ENCODE measurements at places on chromosomes 4 and X. TPM values are rescaled to one million over a fixed set of nuclear protein-coding genes. Genes with fewer than 3 reads are reported as not detected.

SULT1E1 gene
- total RNA-seq, result not detected

TSPAN6 gene
- total RNA-seq, result 7.5 TPM

STPG2 gene
- total RNA-seq, result 0.26 TPM

FRMD7 gene
- not detected for total RNA-seq

PLP1 gene
- total RNA-seq, result 27.5 TPM

IRS4 gene
- 0.11 TPM for total RNA-seq

CPEB2 gene
- 25.6 TPM for total RNA-seq

PFKFB1 gene
- total RNA-seq, result not detected

CXXC4 gene
- 3.1 TPM for total RNA-seq

CORIN gene
- total RNA-seq, result 4.8 TPM

DNA sequence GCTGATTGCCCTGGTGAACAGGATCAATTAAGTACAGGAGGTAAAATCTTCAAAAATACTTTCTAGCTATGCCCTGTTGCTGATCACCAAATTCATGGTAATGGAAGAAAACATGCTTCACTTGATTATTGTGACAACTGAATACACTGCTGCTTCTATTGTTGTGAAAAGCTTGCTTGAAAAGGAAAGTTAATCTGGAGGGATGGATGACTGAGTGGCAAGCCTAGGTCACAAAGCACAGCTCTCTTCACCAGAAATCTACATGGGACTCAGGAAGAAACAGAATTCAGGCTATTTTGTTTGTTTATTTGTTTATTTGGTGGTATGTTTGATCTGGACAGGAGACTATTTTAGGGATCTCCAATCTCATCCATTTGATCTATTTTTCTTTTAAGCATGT, 182.0 kb downstream of the MGST2 start:
- no peak overlapping the region for H3K27ac ChIP-seq
- H3K4me1 ChIP-seq, result peaks cover 5% of the 10 kb centered on the region
- no peak for DNase-seq
- no peaks in the 10 kb centered on the region for H3K36me3 ChIP-seq
- H3K27me3 ChIP-seq, result no peaks in the 10 kb centered on the region

- no peak overlapping the region for H3K4me3 ChIP-seq
- H3K27me3 ChIP-seq, result no peaks in the 10 kb centered on the region
- no peak overlapping the region for H3K27ac ChIP-seq
Measured at GRCh38 chr4:148312956-148313490, 129.2 kb downstream of the NR3C2 start.

GRCh38 chr4:160021870-160022269, 919.0 kb downstream of the RAPGEF2 start:
- no peaks in the 10 kb centered on the region for H3K36me3 ChIP-seq
- H3K27ac ChIP-seq, result no peak overlapping the region
- no peak for DNase-seq
- no peaks in the 10 kb centered on the region for H3K4me1 ChIP-seq

GRCh38 chrX:74187211-74187610, 116.8 kb upstream of the ZCCHC13 start:
- no peaks in the 10 kb centered on the region for H3K4me1 ChIP-seq
- no peaks in the 10 kb centered on the region for H3K27me3 ChIP-seq
- no peak for DNase-seq

- H3K27me3 ChIP-seq, result no peaks in the 10 kb centered on the region
- H3K27ac ChIP-seq, result peak overlapping the region; percentile 98
- H3K36me3 ChIP-seq, result no peaks in the 10 kb centered on the region
- no peak for DNase-seq
Measured at GRCh38 chr4:173516621-173517524, 13.2 kb downstream of the HAND2 start.

DNA sequence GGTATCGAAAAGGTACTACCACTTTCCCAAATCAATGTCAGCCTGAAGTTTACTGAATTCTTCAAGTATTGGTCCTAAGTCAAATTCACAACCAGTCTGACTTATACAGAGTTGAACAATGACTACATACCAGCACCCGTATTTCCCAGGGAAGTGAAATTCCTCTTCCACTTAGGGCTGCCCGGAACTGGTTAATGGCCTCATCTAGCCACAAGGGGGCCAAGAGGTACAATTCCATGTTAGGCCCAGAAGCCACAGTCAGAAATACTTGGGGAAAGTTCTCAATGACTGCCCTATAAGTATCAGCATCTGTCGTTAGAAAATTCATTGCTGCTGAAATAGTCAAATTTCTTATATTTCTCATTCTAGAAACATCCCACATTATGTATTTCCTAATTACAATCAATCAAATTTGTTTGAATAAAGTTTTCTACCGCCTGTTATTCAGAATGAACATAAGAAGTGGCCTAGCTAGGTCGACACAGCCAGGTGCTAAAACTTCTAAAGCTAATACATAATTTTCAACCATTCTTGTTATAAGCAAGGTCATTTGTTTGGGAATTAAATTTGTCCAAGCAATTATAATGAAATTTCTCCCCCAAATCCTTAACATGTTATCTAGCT, 5.6 kb upstream of the PCDH7 start:
- no peak overlapping the region for H3K27ac ChIP-seq
- H3K36me3 ChIP-seq, result no peaks in the 10 kb centered on the region
- H3K27me3 ChIP-seq, result no peaks in the 10 kb centered on the region
- peaks cover 21% of the 10 kb centered on the region for H3K4me1 ChIP-seq

- H3K27ac ChIP-seq, result no peak overlapping the region
- no peaks in the 10 kb centered on the region for H3K4me1 ChIP-seq
- no peak overlapping the region for H3K4me3 ChIP-seq
- DNase-seq, result no peak
- H3K36me3 ChIP-seq, result no peaks in the 10 kb centered on the region
Measured at GRCh38 chr4:46270986-46271596, 118.8 kb downstream of the GABRA2 start.

DNA sequence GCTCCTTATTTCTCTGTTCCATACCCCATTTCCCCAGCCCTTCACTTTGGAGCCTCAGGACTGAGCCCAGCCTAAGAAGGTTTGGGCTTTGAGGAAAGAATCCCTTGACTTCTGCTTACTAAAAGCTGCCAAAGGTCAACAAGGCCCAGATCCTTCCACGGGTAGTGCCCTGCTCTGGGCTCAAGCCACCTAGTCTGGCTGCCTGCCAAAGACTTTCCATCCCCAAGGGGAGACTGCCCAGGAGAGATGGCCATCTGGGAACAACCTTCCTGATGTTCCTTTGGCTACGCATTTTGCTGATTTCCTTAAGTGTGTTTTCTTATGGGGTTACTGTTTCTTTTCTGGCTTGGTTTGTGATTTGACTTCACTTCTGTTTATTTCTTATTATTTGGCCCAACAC, 49.8 kb upstream of the NDP start:
- H3K4me1 ChIP-seq, result no peaks in the 10 kb centered on the region
- H3K27me3 ChIP-seq, result no peaks in the 10 kb centered on the region
- no peaks in the 10 kb centered on the region for H3K36me3 ChIP-seq
- H3K27ac ChIP-seq, result no peak overlapping the region
- no peak overlapping the region for H3K4me3 ChIP-seq

- no peaks in the 10 kb centered on the region for H3K36me3 ChIP-seq
- H3K4me3 ChIP-seq, result no peak overlapping the region
- H3K27me3 ChIP-seq, result no peaks in the 10 kb centered on the region
- no peak overlapping the region for H3K27ac ChIP-seq
- DNase-seq, result no peak
Measured at GRCh38 chr4:54723220-54723619, 65.5 kb downstream of the KIT start.

DNA sequence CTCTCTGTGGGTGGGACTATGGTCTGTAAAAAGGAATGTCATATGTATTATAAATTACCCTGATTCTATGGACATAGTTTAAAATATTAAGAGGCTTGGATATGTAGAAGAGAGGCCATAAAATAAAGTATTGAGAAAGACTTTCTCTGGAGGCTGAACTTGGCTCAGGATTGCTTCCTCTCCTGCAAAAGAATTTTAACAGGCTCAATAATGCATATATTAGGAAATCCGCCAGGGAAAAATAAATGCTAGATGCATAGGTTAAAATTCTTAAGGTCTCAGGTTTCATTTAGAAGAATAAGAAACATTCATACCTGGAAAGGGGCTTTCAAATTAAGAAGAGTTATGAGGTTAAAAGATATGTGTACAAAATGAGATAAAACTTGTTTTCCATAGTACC, 424.3 kb downstream of the ARAP2 start:
- H3K27ac ChIP-seq, result no peak overlapping the region
- no peak for DNase-seq
- H3K4me1 ChIP-seq, result no peaks in the 10 kb centered on the region
- H3K27me3 ChIP-seq, result no peaks in the 10 kb centered on the region
- no peaks in the 10 kb centered on the region for H3K36me3 ChIP-seq

GRCh38 chr4:174318829-174319764, 35.4 kb downstream of the CEP44 start:
- H3K27ac ChIP-seq, result no peak overlapping the region
- H3K4me3 ChIP-seq, result no peak overlapping the region
- H3K27me3 ChIP-seq, result no peaks in the 10 kb centered on the region

GRCh38 chr4:88226143-88226542, 58.2 kb downstream of the PPM1K start:
- DNase-seq, result no peak
- H3K36me3 ChIP-seq, result no peaks in the 10 kb centered on the region
- H3K27me3 ChIP-seq, result no peaks in the 10 kb centered on the region
- no peak overlapping the region for H3K27ac ChIP-seq
- no peak overlapping the region for H3K4me3 ChIP-seq

DNA sequence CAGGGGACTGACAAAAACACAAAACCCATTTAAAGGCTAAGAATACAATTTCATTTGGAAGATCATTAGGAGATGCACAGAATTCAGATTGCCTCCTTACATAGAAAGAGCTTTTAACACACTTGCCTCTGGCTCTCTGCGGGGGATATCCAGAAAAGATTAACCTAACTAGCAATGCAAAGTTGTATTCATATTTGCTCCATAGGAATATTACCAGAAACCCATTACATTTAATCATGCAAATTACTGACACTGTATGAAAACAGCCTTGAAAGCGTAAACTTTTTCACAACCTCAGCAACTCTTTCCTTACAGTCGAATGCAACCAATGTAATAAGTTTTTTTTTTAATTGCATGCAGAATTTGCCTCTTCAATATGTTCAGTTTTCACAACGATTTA, 1087.3 kb upstream of the PRKX start:
- DNase-seq, result no peak
- H3K27ac ChIP-seq, result no peak overlapping the region
- no peak overlapping the region for H3K4me3 ChIP-seq

DNA sequence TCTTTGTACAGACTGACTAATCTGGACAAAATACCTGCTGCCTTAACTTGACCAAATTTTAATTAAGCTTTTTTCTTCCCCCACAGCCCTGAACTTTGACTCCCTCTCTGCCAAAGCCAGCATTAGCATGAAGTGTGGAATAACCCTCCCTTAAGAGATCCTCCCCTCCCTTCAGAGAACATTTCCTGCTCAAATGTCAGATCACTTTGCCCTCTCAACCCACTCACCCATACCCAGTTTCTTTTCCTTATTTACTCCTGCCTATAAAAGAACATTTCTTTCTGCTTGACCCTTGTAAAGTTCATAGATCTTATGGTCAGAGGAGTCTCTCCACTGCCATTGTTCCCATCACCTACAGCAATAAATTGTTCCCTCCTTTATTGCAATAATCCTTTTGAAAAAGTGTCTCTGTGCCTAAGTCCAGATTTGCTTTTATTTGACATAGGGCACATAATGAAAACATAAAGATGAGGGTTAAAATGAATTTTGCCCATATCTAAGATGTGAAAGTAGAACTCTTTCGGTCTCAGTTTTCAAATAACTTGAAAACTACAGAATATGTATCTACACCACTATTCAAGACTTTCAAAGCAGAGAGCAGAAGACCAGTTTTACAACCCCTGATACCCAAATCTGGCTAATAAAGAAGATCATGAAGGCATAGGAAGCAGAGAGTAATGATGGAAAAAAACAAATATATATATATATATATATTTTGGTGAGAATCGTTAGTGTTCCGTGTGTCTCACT, 289.7 kb upstream of the ANXA10 start:
- H3K36me3 ChIP-seq, result no peaks in the 10 kb centered on the region
- no peak overlapping the region for H3K27ac ChIP-seq
- H3K27me3 ChIP-seq, result no peaks in the 10 kb centered on the region
- no peaks in the 10 kb centered on the region for H3K4me1 ChIP-seq

DNA sequence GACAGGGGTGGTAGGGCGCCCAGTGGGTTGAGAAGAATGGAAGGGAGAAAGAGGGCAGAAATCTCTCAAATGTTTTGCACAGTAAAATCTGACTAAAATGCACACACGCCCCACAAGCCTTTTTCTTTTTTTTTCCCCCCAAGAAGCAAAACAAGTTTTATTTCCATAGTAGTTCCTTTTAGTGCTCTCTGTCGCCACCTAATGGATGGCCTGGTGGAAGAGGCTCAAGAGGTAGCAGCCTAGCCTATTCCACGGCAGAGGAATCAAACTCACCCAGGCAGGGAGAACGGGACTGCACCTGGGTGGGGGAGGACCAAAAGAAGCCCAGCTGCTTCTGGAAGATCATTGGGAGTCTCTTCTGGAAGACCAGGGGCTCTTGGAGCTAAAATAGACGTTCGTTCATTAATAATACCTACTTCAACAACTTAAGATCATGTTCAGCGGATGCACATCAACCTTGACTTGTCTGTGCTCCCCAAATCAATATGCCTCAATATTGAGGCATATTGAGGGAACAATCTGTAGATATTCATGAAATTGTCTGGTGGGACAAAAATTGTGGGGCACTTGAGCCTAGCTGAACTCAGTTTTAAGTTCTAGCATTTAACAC, 31.6 kb upstream of the IRAK1 start:
- no peaks in the 10 kb centered on the region for H3K36me3 ChIP-seq
- peaks cover 48% of the 10 kb centered on the region for H3K4me1 ChIP-seq
- peak overlapping the region; percentile 43 for H3K27ac ChIP-seq
- no peaks in the 10 kb centered on the region for H3K27me3 ChIP-seq
- DNase-seq, result no peak
- H3K4me3 ChIP-seq, result no peak overlapping the region
